Esophagus muscularis mucosa (tissue), 4 donors: ENCODE measurements at places on chromosomes 4 and X. TPM values are rescaled to one million over a fixed set of nuclear protein-coding genes. Genes with fewer than 3 reads are reported as not detected.

MAGEA1 gene
- total RNA-seq: not detected

USP17L15 gene
- total RNA-seq: not detected

GSTCD gene
- 5.2 TPM for total RNA-seq

RBM10 gene
- 33.8 TPM for total RNA-seq

LRCH2 gene
- total RNA-seq: 9.8 TPM

REELD1 gene
- total RNA-seq: not detected

DNA sequence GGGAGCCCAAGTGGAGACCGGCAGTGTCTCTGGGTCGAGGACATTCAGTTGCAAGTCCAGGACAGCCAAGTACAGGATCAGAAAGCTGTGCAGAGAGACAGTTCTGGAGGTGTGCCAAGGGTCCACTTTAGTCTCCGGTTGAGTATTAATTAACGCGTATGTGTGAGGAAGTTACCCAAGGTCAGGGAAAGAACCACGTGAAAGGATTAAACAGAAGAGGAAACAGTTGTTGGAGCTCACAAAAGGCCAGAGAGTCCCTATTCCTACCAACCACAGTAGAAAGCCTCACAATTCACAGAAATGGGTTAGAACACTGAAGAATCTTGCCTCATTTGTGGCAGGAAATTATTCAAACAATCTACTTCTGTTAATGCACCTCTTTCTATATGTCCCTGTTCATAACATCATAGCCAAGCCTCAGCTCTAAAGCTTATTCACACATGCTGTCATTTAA, 17.9 kb upstream of the NSUN7 start:
- DNase-seq: no peak

- DNase-seq: no peak
Measured at GRCh38 chrX:37906357-37906756, 59.0 kb upstream of the DYNLT3 start.

- DNase-seq: no peak
Measured at GRCh38 chrX:104126856-104127255, 14.5 kb downstream of the ZCCHC18 start.

DNA sequence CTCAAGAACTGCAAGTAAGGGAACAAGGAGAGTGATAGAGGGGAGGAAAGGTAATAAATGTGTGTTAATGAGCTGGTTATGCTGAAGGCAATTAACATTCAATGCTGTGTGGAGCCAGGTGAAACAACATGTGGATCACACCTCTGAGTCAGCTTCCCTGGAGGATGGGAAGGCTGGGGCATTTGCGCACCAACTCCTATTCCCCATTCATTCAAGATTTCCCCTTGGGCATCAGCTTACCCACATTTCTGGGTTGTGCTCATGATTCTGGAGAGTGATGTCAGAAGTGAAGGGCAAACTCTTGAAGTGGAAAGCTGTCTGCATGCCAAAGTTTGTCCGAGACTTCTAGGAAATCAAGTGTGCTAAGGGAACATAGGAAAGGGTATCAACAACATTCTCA, 461.4 kb downstream of the MID1IP1 start:
- no peak for DNase-seq

- DNase-seq: no peak
Measured at GRCh38 chr4:113732967-113733527, 28.5 kb downstream of the CAMK2D start.

DNA sequence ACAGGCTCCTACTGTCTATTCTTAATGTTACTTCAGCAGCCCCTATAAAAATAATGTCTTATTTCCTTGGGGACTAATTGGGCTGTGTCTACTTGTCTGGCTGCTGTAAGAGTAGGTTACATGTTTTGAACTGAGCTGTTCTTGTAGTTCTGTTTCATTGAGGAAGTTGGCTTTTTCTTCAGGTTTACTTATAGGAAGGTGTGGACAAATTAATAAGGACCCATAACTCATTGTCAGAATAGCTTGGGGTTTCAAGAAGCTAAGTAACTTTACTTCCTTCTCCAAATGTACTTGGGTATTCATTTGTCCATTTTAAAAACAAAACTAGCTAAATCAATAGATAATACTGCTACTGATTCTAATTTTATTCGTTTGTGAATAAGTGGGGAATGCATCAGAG, 487.2 kb downstream of the FAT4 start:
- no peak for DNase-seq

DNA sequence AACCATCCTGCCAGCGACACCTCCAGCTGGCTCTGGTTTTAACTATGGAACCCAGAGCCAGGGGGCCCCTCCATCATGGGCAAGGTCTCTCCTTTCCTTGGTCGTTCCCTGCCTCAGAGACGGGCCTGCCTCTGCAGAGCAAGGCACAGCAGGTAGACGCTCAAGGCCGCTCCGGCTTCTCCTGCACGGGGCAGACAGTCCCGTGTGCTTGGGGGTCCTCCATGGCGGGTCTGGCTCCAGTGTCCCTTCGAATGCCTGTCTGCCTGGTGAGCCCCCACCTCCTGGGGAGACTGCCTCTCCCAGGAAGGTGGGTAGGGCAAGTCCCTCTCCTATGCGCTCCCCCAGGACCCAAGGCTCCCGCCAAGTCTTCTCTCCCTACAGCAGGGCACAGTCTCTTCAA, 71.5 kb downstream of the ACOX3 start:
- DNase-seq: no peak

DNA sequence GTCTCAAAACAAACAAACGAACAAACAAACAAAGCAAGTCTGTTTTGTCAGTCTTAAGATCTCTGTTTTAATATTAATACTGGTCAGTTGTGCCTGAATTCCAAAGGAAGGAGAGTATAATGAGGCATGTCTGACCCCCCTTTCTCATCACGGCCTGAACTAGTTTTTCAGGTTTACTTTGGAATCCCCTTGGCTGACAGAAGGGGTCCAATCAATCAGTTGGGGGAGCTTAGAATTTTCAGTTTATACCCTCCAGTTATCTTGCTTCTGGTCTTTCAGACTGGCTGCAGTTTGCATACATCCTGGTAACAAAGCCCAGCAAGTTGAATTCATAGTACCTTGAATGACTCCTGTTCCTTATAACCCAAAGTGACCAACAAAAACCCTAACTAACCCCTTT, 41.1 kb downstream of the TBC1D9 start:
- DNase-seq: no peak

DNA sequence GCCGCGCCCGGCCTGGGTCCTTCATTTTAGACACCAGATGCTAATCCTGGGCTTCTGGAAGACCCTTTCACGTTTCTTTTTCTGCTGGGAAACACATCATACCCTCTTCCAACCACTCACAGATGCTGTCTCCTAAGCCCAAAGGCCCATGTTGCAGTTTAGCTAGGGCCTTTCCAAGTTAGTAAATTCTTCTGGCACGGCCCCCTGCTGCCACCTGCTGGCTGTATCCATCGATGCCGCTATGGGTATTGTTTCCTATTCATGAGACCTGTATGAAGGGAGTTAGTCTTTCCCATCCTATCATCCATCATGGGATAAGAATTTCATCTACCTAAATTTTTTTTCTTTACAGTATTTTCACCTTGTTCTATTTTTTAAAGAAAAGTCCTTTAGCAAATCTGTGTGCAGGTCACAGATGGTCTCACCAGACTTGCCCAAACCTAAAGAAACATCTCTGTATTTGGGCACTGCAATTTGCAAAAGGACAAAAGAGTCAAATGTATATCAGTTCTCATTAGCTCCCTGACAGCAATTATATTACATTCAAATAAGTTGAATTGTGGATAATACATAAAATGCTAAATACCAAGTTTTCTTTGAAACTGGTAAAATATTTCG, 37.8 kb upstream of the SLC9A7 start:
- DNase-seq: peak; percentile 92

DNA sequence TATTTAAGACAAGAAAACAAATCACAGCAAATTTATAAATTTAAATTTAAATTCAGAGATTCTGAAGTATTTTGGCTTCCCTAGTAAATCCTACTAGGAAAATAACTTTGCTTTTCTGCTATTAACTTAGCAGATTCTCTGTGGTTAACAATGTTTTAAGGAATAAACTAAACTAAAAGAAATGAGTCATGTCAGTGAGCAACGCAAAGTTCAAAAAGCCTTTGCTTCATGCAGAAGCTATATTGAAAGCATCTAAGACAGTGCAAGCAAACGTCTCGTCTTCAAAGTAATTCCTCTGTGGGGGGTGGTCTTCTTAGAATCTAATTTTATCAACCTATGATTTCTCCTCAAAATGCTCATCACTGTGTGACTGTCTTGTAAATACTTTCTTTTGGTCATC, 30.1 kb downstream of the GABRB1 start:
- DNase-seq: no peak

GRCh38 chrX:38221391-38221929, 789 bp upstream of the SRPX start:
- DNase-seq: no peak

GRCh38 chr4:8106451-8107025, 52.1 kb downstream of the ABLIM2 start:
- DNase-seq: no peak

- no peak for DNase-seq
Measured at GRCh38 chr4:23828020-23828715, 61.7 kb downstream of the PPARGC1A start.

GRCh38 chrX:21657318-21658151, 595 bp downstream of the KLHL34 start:
- no peak for DNase-seq

DNA sequence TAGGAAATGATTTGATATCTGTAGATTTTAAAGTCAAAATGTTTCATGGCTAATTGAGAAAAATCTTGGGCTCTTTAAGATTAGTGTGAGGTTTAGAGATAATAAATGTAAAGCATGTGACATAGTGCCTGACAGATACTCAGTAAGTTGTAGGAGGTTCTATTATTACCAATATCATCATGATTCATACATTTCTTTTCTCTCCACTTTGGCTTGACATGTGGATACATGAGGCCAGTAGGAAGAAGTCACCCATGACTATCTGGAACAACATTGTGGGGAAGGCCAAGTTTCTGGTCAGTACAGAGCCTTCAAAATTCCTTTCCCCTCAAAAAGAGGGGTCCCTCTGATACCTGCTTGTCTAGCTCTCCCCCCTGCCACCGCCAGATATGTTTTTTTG, 91.2 kb upstream of the SORBS2 start:
- DNase-seq: no peak

DNA sequence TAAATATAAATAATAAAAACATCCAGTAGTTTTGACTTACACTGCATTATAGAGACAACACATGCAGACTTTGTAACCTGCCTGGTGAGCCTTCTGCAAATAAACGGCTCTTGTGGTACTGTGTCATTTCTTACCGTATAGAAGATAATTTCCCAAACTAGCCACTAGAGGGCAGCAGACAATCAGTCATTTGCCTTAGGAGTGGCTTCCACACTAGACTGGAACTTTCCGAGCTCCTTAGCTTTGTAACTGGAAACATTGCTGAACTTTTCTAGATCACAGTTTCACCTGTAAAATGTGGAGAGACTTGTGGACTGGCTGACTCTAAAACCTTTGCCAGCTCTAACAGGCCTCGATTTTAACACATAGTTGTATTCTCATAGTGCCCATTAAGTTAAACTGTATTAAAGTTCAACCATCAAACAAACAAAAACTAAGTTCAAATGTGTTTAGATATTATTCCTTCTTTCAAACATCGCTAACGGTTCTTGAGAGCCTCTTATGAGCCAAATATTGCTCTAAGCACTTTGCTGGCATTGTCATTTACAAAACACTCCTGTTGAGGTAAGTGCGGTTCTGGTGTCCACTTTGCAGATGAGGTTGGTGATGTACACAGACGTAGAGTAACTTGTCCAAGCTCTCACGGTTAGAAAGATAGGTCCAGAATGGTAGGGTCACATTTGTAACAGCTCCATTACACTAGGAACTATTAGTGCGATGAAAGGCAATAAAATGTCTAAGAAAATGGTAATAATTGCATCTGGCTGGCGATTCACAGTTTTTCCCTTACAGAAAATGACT, 345.5 kb downstream of the ANK2 start:
- DNase-seq: no peak

- DNase-seq: no peak
Measured at GRCh38 chr4:40557736-40558135, 71.9 kb downstream of the RBM47 start.

DNA sequence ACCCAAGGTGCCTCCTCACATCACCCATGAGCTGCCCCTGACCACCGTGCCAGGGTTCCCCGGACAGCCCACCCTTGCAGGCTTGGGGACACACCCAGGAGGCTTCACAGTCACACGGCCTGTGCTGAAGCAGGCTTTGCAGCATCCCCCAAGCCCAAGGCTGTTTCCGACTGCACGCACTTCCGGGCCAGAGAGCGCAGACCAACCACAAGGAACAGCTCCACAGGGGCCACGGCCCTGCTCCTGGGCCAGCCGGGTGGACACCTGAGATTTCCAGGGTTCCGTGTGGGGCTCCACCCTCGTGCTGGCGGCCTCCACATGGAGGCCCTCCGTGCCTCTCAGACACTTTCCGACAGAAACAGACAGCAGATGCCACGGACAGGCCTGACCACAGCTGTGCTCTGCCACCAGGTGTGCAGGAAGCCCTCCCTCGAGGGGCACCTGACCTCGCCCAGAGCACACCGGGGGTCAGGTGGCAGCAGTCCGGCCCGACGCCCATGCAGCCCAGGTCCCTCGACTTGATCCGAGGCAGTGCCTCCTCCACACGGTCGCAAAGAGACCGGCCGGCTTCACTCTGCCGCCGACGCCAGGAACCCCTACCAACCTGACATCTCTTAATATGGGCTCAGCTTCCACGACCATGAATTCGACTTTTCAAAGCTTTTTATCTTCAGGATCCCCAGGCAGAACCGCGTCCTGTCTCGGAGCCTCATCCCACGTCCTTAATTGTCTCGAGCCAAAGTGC, 8.0 kb downstream of the CTBP1 start:
- no peak for DNase-seq

GRCh38 chr4:138299881-138300280, 57.7 kb upstream of the SLC7A11 start:
- no peak for DNase-seq

- no peak for DNase-seq
Measured at GRCh38 chr4:96448315-96448872, 608.5 kb downstream of the PDHA2 start.

GRCh38 chrX:17527135-17527701, 152.2 kb downstream of the NHS start:
- DNase-seq: no peak

DNA sequence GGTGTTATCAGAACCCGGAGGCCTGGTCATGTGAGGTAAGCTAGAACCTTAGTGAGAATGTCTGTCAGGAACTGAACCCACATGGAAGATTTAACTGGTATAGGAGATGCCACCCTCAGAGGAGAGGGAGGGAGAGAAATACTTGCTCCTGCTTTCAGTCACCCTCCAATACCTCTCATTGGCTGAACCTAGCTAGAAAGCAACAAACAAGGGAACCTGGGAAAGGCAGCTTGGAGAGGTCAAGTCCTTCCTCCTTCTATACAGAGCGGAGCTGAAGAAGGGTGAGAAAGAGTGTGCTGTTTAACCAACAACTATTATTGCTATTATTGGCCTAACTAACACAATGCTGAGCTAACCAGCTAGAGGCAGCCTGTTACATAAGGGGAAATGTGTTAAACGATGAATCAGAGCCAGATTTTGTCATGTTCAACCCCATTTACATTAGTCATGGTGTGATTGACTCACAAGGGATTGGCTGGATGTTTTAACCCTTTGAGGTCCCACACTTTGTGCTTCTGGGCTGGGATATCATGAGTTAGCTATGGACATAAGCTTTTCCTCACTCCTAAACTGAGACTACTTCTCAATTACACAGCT, 96.5 kb upstream of the ESX1 start:
- DNase-seq: no peak
